Kidney (tissue), 22 donors: ENCODE measurements at places on chromosomes 2 and 18.

DNA sequence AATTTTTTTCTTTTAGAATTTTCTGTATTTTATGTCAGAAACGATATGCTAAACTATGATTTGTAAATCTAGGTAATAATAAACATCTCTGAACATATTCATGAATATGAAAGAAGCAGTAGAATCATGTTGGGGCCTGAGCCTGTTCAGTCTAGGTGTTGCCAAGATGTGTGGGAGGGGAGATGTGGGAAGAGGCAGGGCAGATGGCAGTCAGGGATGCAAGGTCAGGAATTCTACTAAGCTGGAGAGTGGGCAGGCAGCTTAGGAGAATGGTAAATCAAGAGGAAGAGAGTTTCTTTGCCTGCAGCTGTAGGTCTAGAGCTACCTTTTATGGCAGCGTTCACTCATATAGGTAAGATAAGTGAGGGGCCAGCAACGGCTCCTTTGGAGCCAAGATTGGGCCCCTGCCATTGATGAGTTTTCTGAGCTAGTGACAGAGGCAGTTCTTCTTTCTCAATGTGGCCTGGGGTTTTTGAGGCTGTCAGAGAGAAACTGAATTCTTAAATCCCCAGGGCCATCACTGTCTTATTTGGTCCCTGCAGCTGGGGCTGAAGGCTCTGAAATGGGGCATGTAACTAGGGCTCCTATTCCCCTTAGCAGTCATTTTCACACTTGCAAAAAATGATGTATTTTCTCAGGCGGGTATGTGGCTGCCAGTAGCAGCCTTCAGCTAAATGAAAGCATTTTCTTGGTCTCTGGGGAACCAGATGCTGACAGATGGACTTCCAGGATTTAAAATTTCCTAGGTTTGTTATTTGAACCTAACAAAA is 232.8 kb downstream of the PIK3C3 start:
- no peak for DNase-seq

DNA sequence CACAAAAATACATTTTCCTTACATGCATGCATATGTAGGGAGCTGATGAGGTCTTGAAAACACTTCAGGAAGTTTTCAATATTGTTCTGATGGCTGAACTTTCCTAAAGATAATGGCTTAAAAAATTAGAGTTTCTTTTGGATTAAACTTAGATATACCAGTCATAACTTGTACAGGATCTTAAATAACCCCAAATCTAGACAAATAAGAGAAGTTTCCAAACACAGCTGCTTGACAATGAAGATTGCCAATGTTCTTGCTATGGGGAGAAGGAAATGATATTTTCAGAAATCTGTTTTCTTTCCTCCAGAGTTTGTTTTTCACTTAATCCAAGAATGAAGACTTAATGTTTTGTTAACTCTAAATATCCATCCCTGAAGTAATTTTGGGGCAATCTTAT is 54.6 kb upstream of the SPTBN1 start:
- DNase-seq, result no peak

DNA sequence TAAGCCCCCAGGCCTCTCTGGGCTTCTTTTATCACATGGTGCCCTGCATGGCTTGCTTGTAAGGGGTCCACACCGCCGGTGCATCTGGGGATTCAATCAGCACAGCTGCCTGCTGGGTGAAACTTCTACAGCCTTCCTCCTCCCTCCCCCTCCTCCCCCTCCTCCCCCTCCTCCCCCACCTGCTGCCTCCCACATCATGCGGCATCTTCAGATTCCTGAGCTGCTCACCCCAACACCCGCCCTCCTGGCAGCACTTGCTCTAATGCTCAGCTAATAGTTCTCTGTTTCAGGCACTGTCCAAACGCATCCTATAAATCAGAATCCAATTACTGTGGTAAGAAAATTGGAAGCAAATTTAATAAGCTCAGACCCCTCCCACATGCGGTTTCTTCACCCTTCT is 150.7 kb downstream of the GALNT14 start:
- peak; percentile 59 for DNase-seq

- DNase-seq, result no peak
Measured at GRCh38 chr2:179990676-179991317, 16.3 kb downstream of the CWC22 start.

DNA sequence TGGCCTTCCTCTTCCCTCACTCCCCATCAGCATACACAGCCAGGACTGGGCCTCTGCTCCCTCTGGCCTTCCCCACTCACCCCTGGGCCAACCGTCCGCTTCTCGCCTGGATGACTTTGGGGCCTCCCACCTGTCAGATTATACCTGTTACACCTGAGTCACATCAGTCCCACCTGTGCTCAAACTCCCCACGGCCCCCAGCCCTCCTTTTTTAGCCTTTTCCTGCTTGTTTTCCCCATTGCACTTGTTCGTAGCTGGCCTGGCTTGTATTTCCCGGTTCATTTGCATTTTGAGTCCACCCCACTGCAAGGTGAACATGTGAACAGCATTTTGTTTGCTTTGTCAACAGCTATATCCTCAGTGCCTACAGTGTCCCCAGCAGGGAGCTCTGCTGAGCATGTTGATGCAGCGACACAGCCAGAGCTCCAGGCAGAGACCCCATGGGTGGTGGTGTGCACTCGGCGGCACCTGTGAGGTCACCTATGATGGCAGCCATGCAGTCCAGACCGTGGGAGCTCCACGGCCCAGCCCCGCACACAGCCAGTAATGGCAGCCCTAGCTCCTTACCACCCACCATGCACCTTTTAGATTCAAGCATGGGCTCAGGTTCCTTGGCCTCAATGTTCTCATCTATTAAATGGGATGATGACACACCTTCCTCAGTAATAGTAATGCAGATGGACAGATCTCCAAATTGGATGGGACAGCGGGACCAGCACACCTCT is 276.4 kb upstream of the HS6ST1 start:
- no peak for DNase-seq

- no peak for DNase-seq
Measured at GRCh38 chr18:29596959-29597358, 1420.0 kb upstream of the CDH2 start.

- no peak for DNase-seq
Measured at GRCh38 chr2:55168221-55169154, 63.6 kb downstream of the CLHC1 start.

- DNase-seq, result no peak
Measured at GRCh38 chr2:135984199-135985017, 1.0 kb downstream of the DARS1 start.

DNA sequence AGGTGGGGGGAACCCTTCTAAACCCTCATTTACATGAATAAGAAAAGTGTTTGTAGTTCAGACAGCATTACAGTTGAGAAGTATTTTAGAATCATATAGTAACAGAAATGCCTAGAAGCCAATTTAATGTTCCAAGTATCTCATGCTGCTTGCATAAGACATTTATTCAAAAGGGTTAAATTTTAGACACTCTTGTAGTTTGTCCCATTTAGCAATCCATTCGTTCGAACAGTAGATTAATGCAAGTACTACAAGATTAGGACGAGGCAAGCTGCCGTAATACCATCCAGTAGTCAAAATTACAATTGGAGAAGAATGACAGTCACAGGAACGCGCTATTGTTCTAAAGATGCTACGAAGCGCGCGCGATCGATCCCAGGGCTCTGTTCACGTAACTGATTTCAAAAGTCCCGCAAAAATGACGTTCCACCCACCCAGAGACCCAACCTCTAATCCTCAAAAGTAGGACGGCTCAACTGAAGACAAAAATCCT is 1.2 kb downstream of the TMEM237 start:
- DNase-seq, result no peak

DNA sequence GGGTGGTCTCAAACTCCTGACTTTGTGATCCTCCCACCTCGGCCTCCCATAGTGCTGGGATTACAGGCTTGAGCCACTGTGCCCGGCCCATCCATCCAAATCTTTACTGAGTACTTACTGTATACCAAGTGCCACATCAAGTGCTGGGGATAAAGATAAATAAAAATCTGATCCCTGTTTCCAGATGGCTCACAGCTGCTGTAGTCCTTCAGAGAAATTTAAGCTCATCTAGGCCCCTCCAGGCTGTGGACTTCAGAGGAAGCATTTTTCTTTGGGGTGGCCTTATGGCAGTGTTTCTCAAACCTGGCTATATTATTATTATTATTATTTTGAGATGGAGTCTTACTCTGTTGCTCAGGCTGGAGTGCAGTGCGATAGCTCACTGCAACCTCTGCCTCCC is 33.7 kb upstream of the GTF2A1L start:
- no peak for DNase-seq
